ENCODE measurements at places on chromosomes 16 and 17. TPM values are rescaled to one million over a fixed set of nuclear protein-coding genes. Genes with fewer than 3 reads are reported as not detected.

The NOG gene
- total RNA-seq = 3.4 TPM

The ACSM2A gene
- total RNA-seq = 57.6 TPM

The KRTAP4-1 gene
- total RNA-seq = not detected

The P2RX1 gene
- total RNA-seq = 4.3 TPM

The RCVRN gene
- total RNA-seq = not detected

Data from metanephros (tissue), 2 donors.